Activated CD4-positive, alpha-beta T cell treated with anti-CD3 and anti-CD28 coated beads for 36 hours (primary cell): ENCODE measurements at places on chromosomes 6 and 20. TPM values are rescaled to one million over a fixed set of nuclear protein-coding genes. Genes with fewer than 3 reads are reported as not detected.

The C20orf144 gene
- total RNA-seq: 0.16 TPM

The CST5 gene
- total RNA-seq: not detected

DNA sequence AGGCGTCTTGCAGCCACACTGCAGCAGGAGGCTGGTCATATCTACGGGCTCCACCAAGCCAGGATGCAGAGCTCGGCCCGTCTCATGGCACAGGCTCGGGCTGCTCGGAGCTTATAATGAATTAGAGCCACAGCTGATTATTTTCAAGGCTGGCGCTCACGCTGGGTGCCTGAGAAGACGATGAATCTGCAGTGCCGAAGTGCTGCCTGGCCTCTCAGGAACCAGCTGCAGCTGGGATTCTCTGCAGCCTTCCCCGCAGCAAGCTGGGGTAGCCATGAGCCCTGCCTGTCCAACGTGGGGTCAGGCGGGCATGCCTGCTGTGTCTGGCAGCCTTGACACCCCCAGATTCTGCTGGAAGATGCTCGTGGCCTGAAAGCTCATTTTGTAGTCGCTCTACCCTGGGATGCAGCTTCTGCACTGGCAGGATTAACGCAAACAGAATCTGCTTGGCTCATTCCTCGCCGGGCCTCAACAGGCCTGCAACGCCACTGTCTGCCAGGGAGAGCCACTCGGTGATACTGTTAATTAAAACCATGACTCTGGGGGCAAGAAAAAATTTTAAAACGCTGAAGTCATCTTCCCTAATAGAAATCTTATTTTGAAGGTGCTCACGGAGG, 104.3 kb downstream of the CDH26 start:
- H3K27me3 ChIP-seq: no peaks in the 10 kb centered on the region
- no peak overlapping the region for H3K4me3 ChIP-seq
- H3K27ac ChIP-seq: no peak overlapping the region
- no peak for DNase-seq
- no peaks in the 10 kb centered on the region for H3K36me3 ChIP-seq

The ACTL10 gene
- total RNA-seq: 0.91 TPM

- DNase-seq: peak; percentile 71
- H3K27me3 ChIP-seq: peaks cover 18% of the 10 kb centered on the region
- peak overlapping the region; percentile 10 for H3K27ac ChIP-seq
- peaks cover 44% of the 10 kb centered on the region for H3K4me1 ChIP-seq
These were observed 1.6 kb downstream of the HLA-DQB1 start for GRCh38 chr6:32664827-32665362.

The COL10A1 gene
- not detected for total RNA-seq

DNA sequence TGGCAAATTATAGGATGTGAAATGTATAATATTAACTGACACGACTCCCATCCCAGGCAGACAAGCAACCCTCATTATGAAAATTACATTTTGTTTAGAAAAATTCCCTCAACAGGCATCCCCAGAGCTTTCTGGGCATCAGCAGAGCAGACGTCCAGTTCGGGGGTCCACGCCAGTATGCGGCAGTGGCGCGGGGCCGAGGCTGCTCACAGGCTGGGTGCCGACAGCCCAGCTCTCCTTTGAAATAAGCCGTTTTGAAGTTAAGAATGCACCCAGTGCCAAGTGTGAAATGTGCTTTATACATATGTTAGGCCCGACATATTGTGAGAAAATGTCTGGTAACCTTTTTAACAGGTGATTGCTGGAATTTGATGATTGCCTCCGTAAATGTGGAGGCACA, 50.4 kb downstream of the RPP40 start:
- DNase-seq: no peak
- H3K36me3 ChIP-seq: peaks cover 37% of the 10 kb centered on the region
- H3K4me1 ChIP-seq: no peaks in the 10 kb centered on the region
- H3K27me3 ChIP-seq: no peaks in the 10 kb centered on the region

- no peak overlapping the region for H3K4me3 ChIP-seq
- no peak for DNase-seq
- no peaks in the 10 kb centered on the region for H3K36me3 ChIP-seq
- no peaks in the 10 kb centered on the region for H3K27me3 ChIP-seq
These were observed 314.1 kb downstream of the QKI start for GRCh38 chr6:163728442-163729126.

The EYA2 gene
- total RNA-seq: not detected

- H3K4me1 ChIP-seq: no peaks in the 10 kb centered on the region
- H3K27me3 ChIP-seq: no peaks in the 10 kb centered on the region
- no peak overlapping the region for H3K27ac ChIP-seq
- DNase-seq: no peak
- no peaks in the 10 kb centered on the region for H3K36me3 ChIP-seq
These were observed 1286.4 kb downstream of the GRIK2 start for GRCh38 chr6:102679865-102680264.

The PPIL6 gene
- not detected for total RNA-seq

GRCh38 chr6:133300896-133301295, 59.7 kb downstream of the EYA4 start:
- no peaks in the 10 kb centered on the region for H3K36me3 ChIP-seq
- H3K27me3 ChIP-seq: no peaks in the 10 kb centered on the region
- no peak for DNase-seq
- no peak overlapping the region for H3K27ac ChIP-seq
- H3K4me1 ChIP-seq: no peaks in the 10 kb centered on the region

DNA sequence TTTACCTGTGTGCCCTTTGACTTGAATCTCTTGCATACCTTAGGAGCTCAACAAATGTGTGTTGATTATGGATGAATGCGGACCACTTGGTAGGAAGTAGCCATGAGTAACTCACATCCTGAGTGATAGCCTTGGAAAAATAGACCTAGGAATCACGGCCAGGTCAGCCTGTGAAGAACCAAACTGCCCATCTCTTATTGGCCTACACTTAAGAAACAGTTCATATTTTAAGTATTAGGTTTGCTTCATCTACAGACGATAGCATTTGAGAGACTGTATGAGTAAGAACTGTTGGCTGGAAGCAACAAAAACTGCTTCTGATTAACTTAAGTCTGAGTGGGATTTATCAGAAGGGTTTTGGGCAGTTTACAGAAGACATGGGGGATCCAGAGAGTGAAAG, 320.1 kb upstream of the PRND start:
- no peak overlapping the region for H3K4me3 ChIP-seq
- H3K27me3 ChIP-seq: peaks cover 28% of the 10 kb centered on the region
- H3K4me1 ChIP-seq: no peaks in the 10 kb centered on the region
- DNase-seq: no peak
- no peak overlapping the region for H3K27ac ChIP-seq

DNA sequence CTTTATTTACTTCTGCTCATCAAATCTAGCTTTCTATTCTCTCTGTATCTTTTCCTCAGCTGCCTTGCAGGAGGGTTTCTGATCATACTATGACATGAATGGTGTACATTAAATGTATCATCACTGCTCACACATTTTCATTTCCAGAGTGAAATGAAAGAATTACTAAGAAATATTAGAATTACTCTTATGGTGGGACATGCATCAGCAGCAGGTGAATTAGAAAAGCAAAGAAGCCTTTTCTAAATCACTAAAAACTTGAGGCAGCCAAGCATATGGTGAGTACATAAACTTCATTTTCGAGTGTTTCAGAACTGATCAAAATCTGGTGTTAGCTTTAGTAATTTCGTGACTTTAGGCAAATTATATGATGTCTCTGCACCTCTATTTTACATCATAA, 23.6 kb downstream of the IL17A start:
- peaks cover 22% of the 10 kb centered on the region for H3K4me1 ChIP-seq
- no peak overlapping the region for H3K4me3 ChIP-seq
- peaks cover 10% of the 10 kb centered on the region for H3K27me3 ChIP-seq
- DNase-seq: no peak
- H3K36me3 ChIP-seq: no peaks in the 10 kb centered on the region
- H3K27ac ChIP-seq: peak overlapping the region; percentile 44

GRCh38 chr6:152054441-152054840, 247.0 kb downstream of the ESR1 start:
- peaks cover 2% of the 10 kb centered on the region for H3K27me3 ChIP-seq
- H3K36me3 ChIP-seq: no peaks in the 10 kb centered on the region
- H3K4me3 ChIP-seq: no peak overlapping the region
- DNase-seq: no peak

The HLA-DPB1 gene
- total RNA-seq: 5.2 TPM

DNA sequence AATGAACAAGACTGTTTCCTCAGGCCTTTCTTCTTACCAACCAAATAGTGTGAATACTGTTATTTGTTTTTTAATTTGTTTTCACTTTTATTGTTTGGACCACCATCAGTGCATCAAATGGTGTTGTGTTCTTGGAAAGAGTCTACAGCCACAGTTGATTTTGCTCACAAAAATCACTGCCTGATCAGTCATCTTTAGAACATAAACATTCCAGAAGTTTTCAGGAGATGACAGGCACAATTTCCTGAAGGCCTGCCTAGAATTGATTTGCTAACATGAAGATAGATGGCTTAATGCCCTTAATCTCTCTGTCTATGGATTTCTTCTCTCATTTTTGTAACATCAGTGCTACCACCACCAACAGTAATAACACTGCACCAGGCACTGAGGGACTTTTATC, 13.5 kb downstream of the IL22RA2 start:
- no peak for DNase-seq
- no peak overlapping the region for H3K4me3 ChIP-seq
- peaks cover 5% of the 10 kb centered on the region for H3K36me3 ChIP-seq
- H3K4me1 ChIP-seq: peaks cover 17% of the 10 kb centered on the region
- peaks cover 36% of the 10 kb centered on the region for H3K27me3 ChIP-seq

GRCh38 chr6:117265410-117266256, at the start of gene VGLL2:
Gene VGLL2, plus strand, starts transcription at chr6:117265558. Its CDS starts 206 bp downstream, at chr6:117265764.
- peak; percentile 31 for DNase-seq
- peaks cover 77% of the 10 kb centered on the region for H3K27me3 ChIP-seq
- no peak within 1 kb of the TSS for H3K27ac ChIP-seq
- peak within 1 kb of the TSS; percentile 46 for H3K4me3 ChIP-seq
- no peaks in the 10 kb centered on the region for H3K36me3 ChIP-seq
